Calu3 (cell line): ENCODE measurements at places on chromosomes 5 and 9. TPM values are rescaled to one million over a fixed set of nuclear protein-coding genes. Genes with fewer than 3 reads are reported as not detected.

The CHSY3 gene
- 1.1 and 1.5 TPM in 2 replicates for total RNA-seq

The MPDZ gene
- not detected in 2 replicates for total RNA-seq

The CCDC192 gene
- 2.1 and 2.5 TPM in 2 replicates for total RNA-seq

The DNAI1 gene
- total RNA-seq: not detected in 2 replicates

The GAPVD1 gene
- 28.7 and 32.6 TPM in 2 replicates for total RNA-seq

The PCDHB16 gene
- total RNA-seq: 0.35 and 0.66 TPM in 2 replicates

The CDH6 gene
- 2.3 and 3.8 TPM in 2 replicates for total RNA-seq

The WNK2 gene
- 81.2 and 85.7 TPM in 2 replicates for total RNA-seq

The FBXO10 gene
- 0.94 and 1.1 TPM in 2 replicates for total RNA-seq

The EIF4E1B gene
- total RNA-seq: not detected in 2 replicates

The POU5F2 gene
- total RNA-seq: 1.4 and 2.0 TPM in 2 replicates

The CDX1 gene
- not detected in 2 replicates for total RNA-seq

The SLC45A2 gene
- 0.59 TPM in 1 of 2 replicates, not detected in the other for total RNA-seq

The CLIC3 gene
- total RNA-seq: 0.35 and 0.91 TPM in 2 replicates

The TIGD6 gene
- total RNA-seq: 5.0 and 5.2 TPM in 2 replicates

The SEMA5A gene
- total RNA-seq: 0.52 and 0.93 TPM in 2 replicates

The SLC22A4 gene
- 3.0 and 3.1 TPM in 2 replicates for total RNA-seq

The NME5 gene
- total RNA-seq: 3.9 and 4.0 TPM in 2 replicates
